Epithelial cell of umbilical artery (primary cell): ENCODE measurements at places on chromosomes 13 and 19. TPM values are rescaled to one million over a fixed set of nuclear protein-coding genes. Genes with fewer than 3 reads are reported as not detected.

IGFL2 gene
- not detected in 2 replicates for total RNA-seq

CABP5 gene
- not detected in 2 replicates for total RNA-seq

GJB2 gene
- total RNA-seq, result not detected in 2 replicates

C19orf44 gene
- 2.6 and 2.9 TPM in 2 replicates for total RNA-seq

MCEMP1 gene
- total RNA-seq, result not detected in 2 replicates

SULT2B1 gene
- total RNA-seq, result not detected in 2 replicates

SRRM5 gene
- total RNA-seq, result not detected in 2 replicates
